ENCODE measurements at places on chromosomes 2 and 18. TPM values are rescaled to one million over a fixed set of nuclear protein-coding genes. Genes with fewer than 3 reads are reported as not detected.

The EMX1 gene
- not detected for total RNA-seq

The LCT gene
- total RNA-seq, result 0.16 TPM

The CDH2 gene
- total RNA-seq, result not detected

The MROH2A gene
- not detected for total RNA-seq

The GALR1 gene
- not detected for total RNA-seq

- DNase-seq, result no peak
Measured at GRCh38 chr18:61824733-61825363, 68.0 kb downstream of the RNF152 start.

GRCh38 chr2:155273323-155273722, 574.8 kb downstream of the KCNJ3 start:
- DNase-seq, result no peak

DNA sequence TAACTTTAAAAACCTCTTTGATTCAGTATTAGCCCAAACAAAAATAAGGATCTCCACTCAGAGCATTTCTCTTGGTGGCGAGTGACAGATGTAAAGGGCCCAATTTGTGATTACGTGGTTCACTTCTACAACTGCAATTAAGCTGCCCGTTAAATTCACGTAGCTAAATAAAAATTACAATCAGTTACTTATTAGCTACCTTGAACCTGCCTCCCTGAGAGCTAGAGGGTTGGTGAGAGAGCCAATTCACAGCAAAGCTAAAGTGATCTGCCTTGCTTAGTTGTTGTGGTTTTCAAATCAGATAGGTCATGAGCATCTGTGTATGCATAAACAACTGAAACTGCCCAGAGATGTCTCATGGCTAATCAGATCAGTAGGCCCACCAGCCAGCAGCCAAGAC, 156.7 kb downstream of the RNF152 start:
- no peak for DNase-seq

GRCh38 chr2:169397697-169398096, 35.4 kb upstream of the LRP2 start:
- no peak for DNase-seq

Data from activated CD4-positive, alpha-beta T cell treated with anti-CD3 and anti-CD28 coated beads for 36 hours (primary cell).